ENCODE measurements at places on chromosomes 2 and 18. TPM values are rescaled to one million over a fixed set of nuclear protein-coding genes. Genes with fewer than 3 reads are reported as not detected.

Gene HOXD9
- not detected for total RNA-seq

- no peak overlapping the region for H3K27ac ChIP-seq
- no peaks in the 10 kb centered on the region for H3K4me1 ChIP-seq
- H3K4me3 ChIP-seq, result no peak overlapping the region
- no peak for DNase-seq
- no peaks in the 10 kb centered on the region for H3K27me3 ChIP-seq
Observed at GRCh38 chr2:213161759-213162515, 10.5 kb upstream of the IKZF2 start.

Gene IL1F10
- not detected for total RNA-seq

Gene GATA6
- not detected for total RNA-seq

GRCh38 chr2:165889158-165889557 lies 64.4 kb downstream of the TTC21B start:
- H3K4me3 ChIP-seq, result peak overlapping the region; percentile 40
- peaks cover 27% of the 10 kb centered on the region for H3K36me3 ChIP-seq
- H3K27ac ChIP-seq, result peak overlapping the region; percentile 31
- peaks cover 70% of the 10 kb centered on the region for H3K4me1 ChIP-seq

- H3K4me3 ChIP-seq, result no peak overlapping the region
- no peaks in the 10 kb centered on the region for H3K36me3 ChIP-seq
- H3K27ac ChIP-seq, result no peak overlapping the region
- DNase-seq, result no peak
Observed at GRCh38 chr2:220043990-220044335, 416.5 kb downstream of the SLC4A3 start.

GRCh38 chr2:134758633-134759032 lies 39.8 kb upstream of the TMEM163 start:
- H3K4me1 ChIP-seq, result no peaks in the 10 kb centered on the region
- H3K4me3 ChIP-seq, result no peak overlapping the region
- no peaks in the 10 kb centered on the region for H3K36me3 ChIP-seq
- peaks cover 15% of the 10 kb centered on the region for H3K27me3 ChIP-seq
- H3K27ac ChIP-seq, result no peak overlapping the region

Gene RAX
- not detected for total RNA-seq

DNA sequence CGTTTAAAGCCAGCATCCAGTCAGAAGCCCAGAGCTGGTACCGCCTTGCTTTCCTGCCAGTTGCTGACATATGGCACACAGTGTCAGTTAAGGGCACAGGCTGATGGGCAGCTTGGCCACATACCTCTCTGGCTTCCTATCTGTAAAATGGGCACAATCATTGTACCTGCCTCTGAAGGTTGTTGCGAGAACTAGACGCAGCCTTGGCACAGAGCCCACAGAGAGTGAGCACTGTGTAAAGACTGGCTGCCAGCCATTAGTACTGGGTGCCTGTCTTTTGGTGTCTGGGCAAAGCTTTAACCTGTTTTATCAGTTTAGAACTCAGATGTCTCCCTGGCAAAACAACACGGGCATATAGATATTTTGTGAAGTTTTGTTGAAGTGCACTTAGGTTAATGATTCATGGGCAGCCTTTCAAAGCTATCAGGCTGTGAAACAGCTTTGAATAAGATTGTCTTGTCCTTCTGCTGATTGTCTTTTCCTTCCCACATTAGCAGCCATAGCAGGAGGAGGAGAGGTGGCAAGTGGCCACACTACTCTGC lies 269.5 kb downstream of the NEDD4L start:
- H3K36me3 ChIP-seq, result no peaks in the 10 kb centered on the region
- H3K27me3 ChIP-seq, result no peaks in the 10 kb centered on the region
- no peak overlapping the region for H3K4me3 ChIP-seq
- no peak overlapping the region for H3K27ac ChIP-seq

Gene FOXD4L1
- 0.52 TPM for total RNA-seq

DNA sequence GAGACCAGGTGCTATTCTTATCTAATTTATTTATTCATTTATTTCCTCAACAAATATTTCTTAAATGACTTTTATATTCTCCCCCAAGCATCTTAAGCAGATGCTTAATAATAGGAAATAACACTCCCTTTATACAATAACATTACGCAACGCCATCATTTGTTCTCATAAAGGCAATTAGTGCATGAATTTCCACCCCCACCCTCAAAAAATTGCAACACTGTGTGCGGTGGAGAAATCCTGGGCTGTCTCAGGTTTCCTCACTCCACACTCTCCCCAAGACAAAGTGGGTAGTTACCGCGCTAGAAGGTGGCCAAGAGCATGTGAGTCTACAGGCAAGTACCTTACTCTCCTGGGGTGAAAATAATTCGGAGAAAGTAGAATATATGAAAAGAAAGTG lies 37.0 kb upstream of the CTDP1 start:
- no peaks in the 10 kb centered on the region for H3K36me3 ChIP-seq
- H3K4me1 ChIP-seq, result peaks cover 8% of the 10 kb centered on the region
- DNase-seq, result no peak
- H3K4me3 ChIP-seq, result no peak overlapping the region
- H3K27me3 ChIP-seq, result no peaks in the 10 kb centered on the region

All from neural crest cell (in vitro differentiated cells).